Activated CD8-positive, alpha-beta memory T cell treated with anti-CD3 and anti-CD28 coated beads, Interleukin-2, amount 10 ng/mL, durations not matched to agents 7 days and 5 days (primary cell): ENCODE measurements at places on chromosomes 2 and 18. TPM values are rescaled to one million over a fixed set of nuclear protein-coding genes. Genes with fewer than 3 reads are reported as not detected.

The TMEM198 gene
- 1.8 TPM for total RNA-seq

The AOX1 gene
- 0.20 TPM for total RNA-seq

The CIB4 gene
- total RNA-seq = not detected

The GTF2A1L gene
- total RNA-seq = not detected

The PROM2 gene
- 0.82 TPM for total RNA-seq

The SLC23A3 gene
- 2.6 TPM for total RNA-seq

The KIDINS220 gene
- total RNA-seq = 28.9 TPM

The RUFY4 gene
- 1.4 TPM for total RNA-seq

The MMADHC gene
- 111 TPM for total RNA-seq

The ANKRD30BL gene
- not detected for total RNA-seq

The GALNT14 gene
- not detected for total RNA-seq

The PROC gene
- 0.30 TPM for total RNA-seq

The HOXD13 gene
- total RNA-seq = not detected

The CKAP2L gene
- total RNA-seq = 68.8 TPM

The CYS1 gene
- not detected for total RNA-seq

The SERPINB3 gene
- total RNA-seq = not detected

The FAM237A gene
- not detected for total RNA-seq

The LAMA1 gene
- total RNA-seq = not detected

The NETO1 gene
- total RNA-seq = not detected

The CASP8 gene
- 77.3 TPM for total RNA-seq

The FKBP7 gene
- 4.1 TPM for total RNA-seq

The IL1R1 gene
- total RNA-seq = 0.40 TPM

The FOSL2 gene
- total RNA-seq = 75.7 TPM

The EIPR1 gene
- total RNA-seq = 44.7 TPM

The MOCOS gene
- 0.64 TPM for total RNA-seq

The RTP5 gene
- not detected for total RNA-seq

The SERPINB7 gene
- total RNA-seq = not detected

The ZEB2 gene
- 40.4 TPM for total RNA-seq

The ACVR1 gene
- 18.7 TPM for total RNA-seq

The CCDC178 gene
- not detected for total RNA-seq

The DPP4 gene
- total RNA-seq = 115 TPM

The UBR3 gene
- total RNA-seq = 21.3 TPM

The DES gene
- not detected for total RNA-seq

The NOSTRIN gene
- not detected for total RNA-seq

The GPR45 gene
- total RNA-seq = not detected

The ANKRD36B gene
- total RNA-seq = 77.6 TPM

The MEMO1 gene
- 49.7 TPM for total RNA-seq

The ATL2 gene
- 56.7 TPM for total RNA-seq

The CAPN14 gene
- total RNA-seq = 0.26 TPM

The NGEF gene
- total RNA-seq = not detected

The HOXD11 gene
- total RNA-seq = not detected
